ENCODE measurements at places on chromosomes 16 and 17.

GRCh38 chr17:35243561-35244340, 879 bp downstream of the SLFN5 start:
- no peak for DNase-seq

DNA sequence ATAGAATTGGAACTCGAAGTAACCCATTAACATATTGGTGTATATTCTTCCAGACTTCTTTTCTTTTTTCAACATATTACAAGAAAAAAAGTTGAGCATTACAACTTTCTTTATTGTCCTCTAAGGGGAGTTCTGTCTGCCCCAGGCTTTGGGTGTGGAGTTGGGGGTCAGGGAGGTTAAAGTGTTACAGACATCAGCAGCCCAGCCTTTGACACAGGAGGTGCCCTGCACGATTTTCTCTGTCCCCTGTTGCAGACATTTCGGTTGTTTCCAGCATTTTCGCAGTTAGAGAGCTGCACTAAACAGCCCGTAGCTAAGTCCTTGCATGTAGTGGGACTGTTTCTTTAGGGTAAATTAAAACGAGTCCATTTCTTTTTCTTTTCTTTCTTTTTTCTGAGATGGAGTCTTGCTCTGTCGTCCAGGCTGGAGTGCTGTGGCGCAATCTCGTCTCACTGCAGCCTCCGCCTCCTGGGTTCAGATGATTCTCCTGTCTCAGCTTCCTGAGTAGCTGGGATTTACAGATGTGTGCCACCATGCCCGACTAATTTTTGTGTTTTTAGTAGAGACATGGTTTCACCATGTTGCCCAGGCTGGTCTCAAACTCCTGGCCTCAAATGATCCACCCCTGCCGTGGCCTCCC, 13.4 kb upstream of the ADCY7 start:
- no peak for DNase-seq

GRCh38 chr17:31584438-31585279, 193.2 kb downstream of the RAB11FIP4 start:
- DNase-seq: no peak

GRCh38 chr16:79679334-79679733, 78.8 kb upstream of the MAF start:
- DNase-seq: no peak

DNA sequence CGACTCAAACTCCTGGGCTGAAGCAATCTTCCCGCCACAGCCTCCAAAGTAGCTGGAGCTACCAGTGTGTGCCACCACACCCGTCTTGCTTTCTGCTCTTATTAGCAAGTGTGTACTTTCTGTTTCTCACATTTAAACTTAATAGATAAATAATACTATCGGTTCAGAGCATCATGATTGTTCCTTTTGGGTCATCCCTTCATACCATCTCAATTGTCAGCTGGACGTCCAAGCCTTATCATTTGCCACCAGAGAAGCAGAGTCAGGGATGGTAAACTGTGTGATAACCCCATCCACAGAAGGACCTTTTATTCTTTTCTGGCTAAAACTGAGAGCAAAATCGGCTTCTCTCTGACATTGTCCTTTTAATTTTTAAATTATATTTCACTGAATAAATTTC, 279.8 kb upstream of the GOT2 start:
- DNase-seq: no peak

DNA sequence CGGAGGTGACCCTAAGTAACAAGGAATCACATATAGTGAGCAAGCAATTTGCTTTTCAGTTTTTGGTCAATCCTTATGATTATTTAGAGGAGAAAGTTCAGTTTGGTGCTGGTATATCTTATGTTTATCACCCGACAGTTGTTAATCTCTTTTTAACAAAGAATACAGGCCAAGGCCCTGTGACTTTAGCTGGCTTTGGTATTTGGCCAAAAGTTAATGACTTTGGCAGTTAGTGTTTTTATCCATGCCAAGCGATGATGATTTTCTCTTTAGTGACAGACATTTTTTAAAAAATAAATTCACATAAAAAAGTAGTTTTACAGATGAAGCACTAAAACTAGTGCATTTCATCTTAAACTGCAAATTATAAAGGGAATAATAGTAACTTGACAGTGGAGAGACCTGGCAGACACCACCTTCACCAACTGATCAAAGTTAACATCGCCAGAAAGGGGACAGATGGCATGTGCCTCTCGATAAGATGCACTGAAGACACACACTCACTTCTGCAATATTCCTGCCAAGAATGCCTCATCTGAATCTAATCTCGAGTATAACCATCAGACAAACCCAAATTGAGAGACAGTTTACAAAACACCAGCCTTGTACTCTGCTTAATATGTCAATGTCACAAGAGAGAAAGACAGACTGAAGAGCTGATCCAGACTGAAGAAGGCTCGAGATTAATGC, 6.9 kb downstream of the DEXI start:
- DNase-seq: no peak

DNA sequence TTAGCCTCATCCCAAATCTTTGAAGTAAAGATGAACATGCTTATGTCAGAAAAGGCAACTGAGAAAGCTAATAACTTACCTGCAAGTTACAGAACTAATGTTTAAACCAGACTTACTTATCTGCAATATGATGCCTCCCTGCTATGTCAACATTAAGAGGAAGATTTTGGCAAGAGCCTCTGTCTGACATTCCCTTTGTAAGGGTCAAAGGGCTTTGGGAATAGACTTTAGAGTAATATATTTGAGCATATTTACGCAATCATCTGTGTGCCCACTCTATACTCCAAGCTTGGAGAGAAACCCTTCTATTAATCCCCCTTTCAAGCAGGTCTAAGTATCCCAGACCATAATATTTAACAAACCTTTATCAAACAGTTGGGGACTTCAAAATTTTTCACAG, 389.4 kb downstream of the NPIPA8 start:
- no peak for DNase-seq

DNA sequence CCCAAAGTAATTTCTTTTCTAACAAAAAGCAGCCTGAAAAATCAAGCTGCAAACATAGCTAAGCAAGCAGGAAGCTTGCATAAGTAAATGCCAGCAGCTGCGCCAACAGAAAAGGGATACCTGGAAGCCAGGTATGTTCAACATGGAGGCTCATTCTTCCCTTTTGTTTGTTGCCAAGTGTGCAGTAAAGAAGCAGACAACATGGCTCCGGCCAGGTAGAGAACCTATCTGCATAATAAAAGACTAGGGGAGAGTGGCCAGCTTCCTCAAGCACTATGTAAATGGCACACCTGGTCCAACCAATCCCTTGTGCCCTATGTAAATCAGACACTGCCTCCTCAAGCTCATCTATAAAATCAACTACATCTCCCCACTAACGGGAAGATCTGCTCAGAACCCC, 1407.0 kb downstream of the CDH11 start:
- peak; percentile 63 for DNase-seq

- DNase-seq: no peak
Measured at GRCh38 chr17:31907342-31907962, 5.9 kb upstream of the UTP6 start.

GRCh38 chr17:323721-324571, 28.7 kb downstream of the RPH3AL start:
- DNase-seq: no peak

DNA sequence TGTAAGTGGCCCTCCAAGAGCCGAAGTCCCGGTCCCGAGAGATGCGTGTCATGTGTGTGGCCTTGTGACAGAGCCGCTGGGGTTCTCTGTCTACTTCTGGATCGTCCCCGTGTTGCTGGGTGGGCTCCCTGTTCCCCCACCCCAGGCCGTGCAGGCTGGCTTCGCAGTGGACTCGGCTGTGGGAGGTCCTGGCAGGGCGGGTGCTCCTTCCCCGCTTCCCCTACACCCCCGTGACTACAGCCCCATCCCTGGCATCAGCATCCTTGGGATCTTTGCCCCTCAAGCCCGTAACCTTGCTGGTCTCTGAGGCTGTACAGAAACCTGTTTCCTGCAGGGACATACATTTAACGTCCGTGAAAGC, 136.3 kb downstream of the BANP start:
- no peak for DNase-seq

- DNase-seq: peak; percentile 51
Measured at GRCh38 chr16:69089091-69089910, 16.2 kb upstream of the HAS3 start.

DNA sequence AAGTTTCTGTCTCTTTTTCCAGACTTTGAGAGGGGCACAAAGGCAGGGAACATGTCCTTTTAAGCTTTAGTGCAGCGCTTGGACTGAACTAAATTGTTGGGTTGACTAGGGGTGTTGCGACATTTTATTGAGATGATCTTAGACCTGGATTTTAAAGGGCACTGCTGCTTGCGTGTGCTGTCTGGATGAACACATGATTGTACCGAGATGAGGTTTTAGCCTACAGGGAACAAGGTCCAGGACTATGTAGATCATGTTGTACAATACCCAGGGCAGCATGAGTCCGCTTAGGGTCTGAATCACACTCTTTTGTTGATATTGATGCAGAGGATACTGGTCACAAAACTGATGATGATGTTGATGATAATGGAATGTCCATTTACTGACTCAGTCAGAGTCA, 5.2 kb upstream of the RGS9 start:
- DNase-seq: no peak

DNA sequence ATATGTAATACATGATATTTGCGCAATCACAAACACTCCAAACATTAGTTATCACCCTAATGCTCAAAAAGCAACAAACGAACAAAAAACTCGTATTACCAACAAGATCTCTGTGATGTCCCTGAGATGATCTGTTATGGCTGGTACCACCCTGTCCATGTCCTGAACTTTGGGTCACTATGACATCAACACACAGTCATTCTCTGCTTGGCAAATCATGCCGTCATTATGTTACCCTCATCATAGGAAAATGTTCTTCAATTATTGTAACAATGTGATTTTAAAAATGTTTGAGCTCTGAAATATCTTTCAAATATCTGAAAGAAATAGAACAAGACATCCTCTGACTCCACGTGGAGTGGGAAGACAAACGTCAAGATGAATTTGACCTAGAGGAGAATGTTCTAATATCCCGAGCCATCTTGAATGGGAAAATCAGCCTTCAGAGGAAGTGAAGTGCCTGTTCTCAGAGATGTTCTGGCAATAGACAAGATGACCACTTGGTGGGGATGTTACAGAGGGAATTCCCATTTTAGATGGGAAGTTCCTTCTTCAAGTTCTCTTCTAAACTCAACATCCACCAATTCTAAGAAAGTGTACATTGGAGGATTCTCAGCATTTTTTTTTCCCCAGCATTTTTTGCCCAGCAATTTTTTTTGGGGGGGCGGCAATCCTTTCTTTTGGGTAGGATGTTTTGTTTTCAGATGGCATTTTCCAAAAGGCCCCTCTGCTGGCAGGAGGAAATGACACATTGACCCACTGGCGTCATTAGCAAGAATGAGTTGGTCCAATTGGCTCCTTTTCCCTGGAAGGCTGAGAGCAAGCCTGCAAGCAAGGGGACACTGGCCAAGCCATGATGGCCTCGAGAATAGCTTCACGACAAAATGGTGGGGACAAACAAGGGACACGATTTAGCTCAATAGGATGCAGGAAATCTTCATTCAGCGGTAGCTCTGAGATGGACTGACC, 3.7 kb upstream of the HSD17B2 start:
- no peak for DNase-seq

DNA sequence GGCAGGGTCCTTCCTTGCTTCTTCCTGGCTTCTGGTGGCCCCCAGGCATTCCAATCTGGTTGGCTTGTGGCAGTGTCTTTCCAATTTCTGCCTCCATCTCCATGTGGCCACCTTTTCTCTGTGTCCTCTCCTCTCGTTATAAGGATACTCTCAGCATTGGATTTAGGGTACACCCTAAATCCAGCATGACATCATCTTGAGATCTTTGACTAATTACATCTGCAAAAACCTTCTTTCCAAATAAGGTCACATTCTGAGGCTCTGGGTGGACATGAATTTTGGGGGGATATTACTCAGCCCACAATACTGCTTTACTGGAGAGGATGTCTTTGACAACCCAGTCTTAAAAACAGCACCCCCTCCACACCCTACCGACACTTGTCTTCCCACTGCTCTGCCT, 18.9 kb upstream of the CFAP20 start:
- DNase-seq: no peak

- DNase-seq: no peak
Measured at GRCh38 chr16:4203748-4204147, 38.1 kb downstream of the SRL start.

GRCh38 chr16:67529582-67530012, 968 bp downstream of the RIPOR1 start:
- no peak for DNase-seq

DNA sequence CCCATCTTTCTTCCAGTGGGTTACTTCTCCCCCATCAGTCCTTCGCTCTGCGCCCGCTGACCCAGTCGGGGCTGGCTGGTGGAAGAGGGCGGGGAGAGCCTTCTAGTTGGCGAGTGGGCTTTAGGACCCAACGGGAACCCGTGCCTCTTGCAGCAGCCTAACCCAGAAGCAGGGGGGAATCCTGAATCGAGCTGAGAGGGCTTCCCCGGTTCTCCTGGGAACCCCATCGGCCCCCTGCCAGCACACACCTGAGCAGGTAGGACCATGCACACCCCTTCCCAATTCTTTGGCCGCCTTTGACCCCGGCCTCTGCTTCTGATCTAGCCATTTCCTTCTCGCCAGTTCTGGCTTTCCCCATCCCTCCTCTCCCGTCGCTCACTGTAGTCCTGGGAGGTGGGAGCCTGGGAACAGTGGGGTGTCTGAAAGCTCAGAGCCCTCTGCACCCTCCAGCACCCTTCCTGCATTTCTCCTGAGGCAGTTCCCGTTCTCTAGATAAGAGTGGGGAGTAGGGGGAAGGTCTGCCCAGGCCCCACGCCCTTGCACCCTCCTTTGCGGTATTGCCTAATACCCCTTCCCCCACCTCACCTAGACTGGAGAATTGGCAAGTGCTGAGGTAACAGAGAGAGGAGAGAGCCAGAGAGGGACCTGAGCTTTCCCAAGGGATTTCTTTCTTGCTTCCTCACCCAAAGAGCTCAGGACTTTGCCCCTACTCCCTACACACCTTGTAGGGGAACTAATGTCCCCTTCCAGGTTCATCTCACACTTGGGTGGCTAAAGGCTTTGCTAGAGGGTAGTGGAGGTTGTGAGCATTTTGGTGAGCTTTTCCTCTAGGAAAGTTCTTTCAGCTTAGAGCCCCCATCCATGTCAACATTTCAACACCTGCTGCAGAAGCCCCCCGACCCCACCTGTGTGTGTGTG, at the start of gene RARA:
TSS of gene RARA (plus strand) at position 150 of the 918 bp plus-strand sequence. CDS start 22,039 bp downstream, outside the sequence.
- no peak for DNase-seq

DNA sequence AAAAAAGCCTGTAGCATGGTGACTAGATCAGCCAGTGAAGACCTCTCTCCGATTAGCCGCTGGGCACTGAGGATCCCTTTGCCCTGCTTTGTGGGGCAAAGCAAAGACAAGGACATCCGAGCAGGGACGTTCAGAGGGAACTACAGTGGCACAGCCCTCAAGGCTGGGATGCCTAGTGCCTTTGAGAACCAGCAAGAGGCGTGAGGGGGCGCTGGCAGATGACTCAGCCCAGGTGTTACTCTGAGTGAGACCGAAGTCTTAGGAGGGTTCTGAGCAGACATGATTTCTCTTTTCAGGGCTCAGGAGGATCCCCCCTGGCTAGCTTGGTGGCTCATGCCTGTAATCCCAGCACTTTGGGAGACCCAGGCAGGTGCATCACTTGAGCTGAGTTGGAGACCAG, 178.6 kb downstream of the CPPED1 start:
- no peak for DNase-seq
